ENCODE measurements at places on chromosomes 7 and 10.

DNA sequence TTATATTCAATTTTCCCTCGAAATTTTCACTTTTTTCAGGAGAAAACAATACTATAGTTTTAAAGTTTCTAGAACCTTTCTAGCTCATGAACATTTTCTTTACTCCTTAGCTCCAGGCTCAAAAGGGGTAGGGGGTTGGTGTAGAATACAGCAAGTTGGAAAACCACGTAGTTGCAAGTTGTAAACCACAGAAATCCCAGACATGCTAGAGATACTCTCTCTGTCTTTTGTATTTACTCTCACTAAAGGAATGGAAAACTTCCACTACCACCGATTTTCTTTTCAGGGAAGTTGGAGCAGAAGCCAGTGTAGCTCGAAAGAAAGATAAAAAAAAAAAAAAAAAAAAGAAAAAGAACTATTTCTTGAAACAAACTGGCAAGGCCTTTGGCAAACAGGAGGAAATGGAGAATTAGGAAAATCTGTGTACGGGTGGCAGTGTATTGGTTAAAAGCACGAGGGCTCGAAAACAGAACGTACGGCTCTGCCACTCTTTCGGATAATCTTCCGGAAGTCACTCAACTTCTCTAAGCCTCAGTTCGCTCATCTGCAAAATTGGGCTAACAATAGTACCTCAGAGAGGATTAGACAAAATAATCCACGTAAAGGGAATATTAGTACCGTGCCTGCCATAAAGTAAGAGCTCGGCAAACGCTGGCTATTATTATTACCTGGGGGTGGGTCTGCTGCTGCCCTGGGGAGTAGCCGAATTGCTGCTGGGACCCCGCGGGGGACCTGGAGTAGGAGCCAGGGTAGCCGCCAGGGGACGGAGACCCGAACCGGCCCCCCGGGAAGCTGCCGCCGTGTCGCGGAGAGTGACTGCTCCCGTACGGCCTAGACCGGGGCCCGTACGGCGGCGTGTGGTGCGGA is 628 bp downstream of the MPLKIP start:
- DNase-seq, result no peak

- DNase-seq, result no peak
Measured at GRCh38 chr7:134362587-134363483, 46.1 kb upstream of the SLC35B4 start.

DNA sequence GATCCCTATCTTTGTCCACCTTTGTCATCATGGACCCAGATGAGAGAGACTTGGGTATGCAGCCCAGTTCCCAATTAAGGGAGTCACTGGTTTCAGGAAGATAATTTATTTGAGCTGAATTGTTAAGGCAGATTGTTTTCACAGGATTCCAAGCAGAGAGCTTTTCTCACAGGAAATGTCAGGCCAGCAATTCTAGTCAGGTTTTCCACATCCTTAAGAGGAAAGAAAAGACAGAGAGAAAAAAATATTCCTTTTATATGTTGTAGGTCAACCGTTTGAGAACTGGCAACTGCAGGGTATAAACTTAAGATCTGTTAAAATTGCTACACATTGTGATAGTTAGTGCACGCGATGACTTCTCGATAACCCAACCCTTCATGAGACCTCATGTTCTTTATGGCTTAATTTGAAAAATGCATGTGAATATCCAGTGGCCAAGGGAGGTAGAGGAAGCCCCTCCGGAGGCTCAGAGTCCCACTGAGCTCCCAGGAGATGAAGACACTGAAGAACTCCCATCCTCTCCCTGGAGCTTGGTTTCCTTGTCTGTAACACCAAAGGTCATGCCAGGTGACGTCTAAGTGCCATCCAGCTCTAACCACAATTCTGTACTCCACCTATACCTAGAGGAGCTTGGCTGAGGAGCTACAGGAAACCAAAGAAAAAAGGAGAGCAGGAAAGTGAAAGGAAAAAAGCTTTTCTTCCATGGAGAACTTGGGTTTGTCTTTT is 45.6 kb downstream of the MINDY4 start:
- no peak for DNase-seq

DNA sequence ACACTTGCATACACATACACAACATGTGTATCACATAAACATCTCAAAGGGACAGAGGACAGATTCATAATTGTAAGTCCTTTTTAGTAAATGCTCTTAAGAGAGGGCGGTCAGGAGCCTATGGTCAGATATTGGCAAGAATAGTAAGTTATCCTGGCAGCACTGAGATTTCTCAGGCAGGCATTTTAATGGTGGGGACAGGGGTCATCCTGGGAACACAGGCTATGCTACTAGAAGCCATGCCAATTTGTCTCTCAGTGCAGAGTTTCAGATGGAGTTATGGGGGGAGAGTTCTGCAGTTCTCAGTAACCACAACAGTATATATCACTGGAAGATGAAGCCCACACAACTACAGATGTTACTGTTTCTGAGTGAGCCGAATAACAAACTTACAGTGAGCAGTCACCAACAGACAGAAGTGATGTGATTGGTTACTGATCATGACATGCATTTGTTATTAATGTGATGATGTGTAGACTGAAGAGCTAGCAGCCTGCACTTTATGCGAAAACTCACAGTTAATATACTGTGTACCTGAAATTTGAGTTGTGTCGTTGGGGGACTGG is 16.4 kb downstream of the ZNF487 start:
- DNase-seq, result no peak

- no peak for DNase-seq
Measured at GRCh38 chr10:75616076-75616475, 184.7 kb downstream of the LRMDA start.

DNA sequence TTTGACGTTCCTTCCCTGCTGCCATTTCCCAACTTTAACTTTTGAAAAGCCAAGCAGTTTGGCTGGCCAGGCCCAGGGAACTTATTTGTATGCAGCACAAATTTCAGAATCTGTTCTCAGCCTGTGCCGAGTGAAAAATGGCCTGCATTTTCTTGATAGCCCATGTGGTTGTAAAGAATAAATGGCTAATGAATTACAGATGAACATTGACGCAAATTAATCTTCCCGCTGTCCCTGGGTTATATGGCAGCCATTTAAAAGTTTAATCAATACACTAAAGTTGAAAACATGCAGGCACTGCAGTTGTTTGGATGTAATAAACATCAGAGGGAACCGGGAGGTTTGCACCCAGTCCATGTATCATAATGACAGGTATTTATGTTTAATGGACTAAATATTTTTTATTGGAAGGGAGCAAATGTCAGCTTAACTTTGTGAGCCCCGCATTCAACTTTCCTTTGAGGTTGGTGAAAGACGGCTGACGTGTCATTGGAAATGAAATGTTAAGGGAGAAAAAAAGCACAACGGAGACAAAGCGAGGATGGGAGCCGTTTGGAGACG is 1092.4 kb downstream of the LRMDA start:
- DNase-seq, result no peak

- no peak for DNase-seq
Measured at GRCh38 chr7:64863969-64864368, 39.1 kb upstream of the ZNF273 start.

- no peak for DNase-seq
Measured at GRCh38 chr10:113128450-113129070, 178.5 kb downstream of the TCF7L2 start.

DNA sequence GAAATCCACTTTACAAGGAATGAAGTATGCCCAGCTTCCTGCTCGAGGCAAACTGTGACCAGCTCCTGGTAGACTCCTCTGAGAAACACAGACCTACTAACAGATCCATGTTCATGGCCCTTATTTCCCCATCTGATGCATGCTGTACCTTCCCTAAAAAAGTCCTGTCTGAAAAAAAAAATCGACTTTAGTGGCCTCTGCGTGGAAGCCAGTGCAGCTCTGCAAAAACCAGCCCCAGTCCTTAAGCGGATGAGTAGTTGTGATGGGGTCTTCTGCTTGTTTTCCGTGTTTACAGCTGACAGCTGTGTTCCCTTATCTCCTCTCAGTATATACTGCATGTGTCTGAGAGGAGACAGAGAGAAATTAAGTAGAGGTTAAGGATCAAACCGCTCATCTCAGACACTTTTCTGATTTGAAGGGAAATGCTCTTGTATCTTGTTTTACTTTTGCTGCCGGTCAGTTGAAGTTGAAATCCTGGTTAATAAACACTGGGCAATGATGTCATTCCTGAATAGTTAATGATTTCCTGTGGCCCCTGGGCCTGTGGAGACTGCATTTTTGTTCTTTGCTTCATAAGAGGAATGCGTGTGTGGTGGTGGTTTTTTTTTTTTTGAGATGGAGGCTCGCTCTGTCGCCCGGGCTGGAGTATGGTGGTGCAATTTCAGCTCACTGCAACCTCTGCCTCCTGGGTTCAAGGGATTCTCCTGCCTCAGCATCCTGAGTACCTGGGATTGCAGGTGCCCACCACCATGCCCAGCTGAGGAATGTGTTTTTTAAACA is 67.6 kb downstream of the DOCK1 start:
- no peak for DNase-seq

- DNase-seq, result no peak
Measured at GRCh38 chr7:28338041-28338440, 74.3 kb upstream of the CREB5 start.

DNA sequence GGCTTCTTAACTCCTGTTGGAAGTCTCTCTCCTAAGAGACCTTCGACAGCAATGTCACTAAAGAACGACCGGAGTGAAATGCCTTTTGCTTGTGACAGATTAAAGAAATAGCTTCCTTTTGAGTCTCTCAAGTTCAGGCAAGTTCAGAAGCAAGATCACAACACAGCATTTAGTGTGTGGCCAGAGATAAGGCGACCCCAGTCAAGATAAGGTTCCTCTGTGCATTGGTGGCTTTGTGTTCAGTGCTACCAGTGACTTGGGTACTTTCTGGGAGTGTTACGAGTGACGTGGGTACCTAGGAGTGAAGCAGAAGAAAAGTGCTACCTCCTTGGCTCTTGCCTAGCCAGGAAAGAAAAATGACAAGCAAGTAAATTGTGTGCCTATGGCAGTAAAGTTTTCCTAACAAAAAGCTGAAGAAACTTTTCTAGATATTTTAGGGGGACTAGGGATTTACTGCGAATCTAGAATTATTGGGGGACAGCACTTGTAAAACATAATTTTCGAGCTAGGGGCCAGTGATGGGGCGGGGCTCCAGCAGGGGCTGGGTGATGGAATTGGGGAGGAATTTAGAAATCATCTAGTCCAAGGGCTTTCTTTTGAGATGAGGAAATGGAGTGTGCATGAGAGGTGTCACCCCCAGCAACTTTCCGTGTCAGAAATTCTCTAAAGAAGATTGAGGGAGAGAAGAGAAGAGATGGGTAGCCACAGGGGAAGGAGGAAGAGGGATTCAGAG is 191.9 kb upstream of the LYZL2 start:
- DNase-seq, result no peak

DNA sequence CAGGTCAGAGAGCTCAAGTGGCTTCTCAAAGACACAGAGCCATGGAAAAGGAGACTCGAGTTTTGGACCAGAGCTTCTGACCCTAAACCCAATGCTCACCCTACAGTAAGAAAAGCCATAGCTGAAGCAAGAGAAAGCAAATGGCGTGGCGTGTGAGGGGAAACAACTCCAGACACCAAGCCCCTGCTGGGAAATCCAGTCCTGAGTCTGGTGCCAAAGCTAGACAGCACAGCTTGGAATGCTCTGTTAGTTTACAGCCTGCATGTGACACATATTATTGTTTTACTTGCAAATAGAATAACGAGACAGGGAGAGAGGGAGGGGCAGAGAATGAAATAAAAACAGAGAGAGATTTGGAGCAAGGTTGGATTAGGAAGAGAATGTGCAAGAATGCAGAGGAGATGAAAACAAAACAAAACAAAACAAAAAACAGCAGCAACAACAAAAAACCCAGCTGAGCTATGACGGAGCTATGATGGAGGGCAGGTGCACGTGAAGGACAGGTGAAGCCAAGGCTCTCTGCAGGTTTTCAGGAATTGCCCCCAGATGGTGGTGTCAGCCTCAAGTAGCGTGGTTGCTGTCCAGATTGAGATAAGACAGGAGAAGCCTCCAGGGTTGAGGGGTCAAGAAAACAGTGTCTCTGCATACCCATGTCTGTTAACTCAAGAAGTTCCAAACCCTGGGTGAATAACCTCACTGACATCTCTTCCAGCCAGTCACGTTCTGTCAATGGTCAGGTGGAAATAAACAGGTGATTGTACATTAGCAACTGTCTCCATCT is 69.7 kb upstream of the LRRC18 start:
- DNase-seq, result no peak

GRCh38 chr7:26329520-26330255 is 38.0 kb downstream of the SNX10 start:
- DNase-seq, result no peak

- no peak for DNase-seq
Measured at GRCh38 chr10:86540016-86540415, 18.4 kb upstream of the WAPL start.

- DNase-seq, result no peak
Measured at GRCh38 chr10:36778651-36779050, 346.7 kb upstream of the ANKRD30A start.

- DNase-seq, result no peak
Measured at GRCh38 chr7:568031-568951, 48.6 kb upstream of the PDGFA start.

GRCh38 chr7:47771336-47771989 is 176.8 kb downstream of the PKD1L1 start:
- no peak for DNase-seq

- DNase-seq, result peak; percentile 99
Measured at GRCh38 chr10:74418285-74418872, 267.4 kb downstream of the ADK start.

GRCh38 chr7:128791972-128792327 is 182 bp downstream of the CCDC136 start:
- DNase-seq, result no peak

DNA sequence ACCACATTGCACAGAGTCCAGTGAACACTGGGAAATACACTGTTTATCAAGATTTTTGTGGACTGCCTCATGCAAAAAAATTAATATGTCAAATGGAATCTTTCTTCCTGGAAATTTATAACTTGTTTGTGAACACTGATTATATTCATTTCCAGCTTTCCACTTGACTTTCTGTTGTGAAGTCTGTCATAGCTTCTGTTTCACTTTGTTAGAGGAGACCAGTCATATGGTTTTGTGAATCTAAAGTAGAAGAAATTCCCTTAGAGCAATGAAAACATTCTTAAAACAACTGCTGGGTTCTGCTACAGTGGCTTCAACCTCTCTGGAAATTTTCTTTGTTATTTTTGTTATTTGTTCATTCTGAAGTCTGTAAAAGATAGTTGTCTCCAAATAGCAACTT is 349.5 kb upstream of the NFE2L3 start:
- DNase-seq, result no peak

DNA sequence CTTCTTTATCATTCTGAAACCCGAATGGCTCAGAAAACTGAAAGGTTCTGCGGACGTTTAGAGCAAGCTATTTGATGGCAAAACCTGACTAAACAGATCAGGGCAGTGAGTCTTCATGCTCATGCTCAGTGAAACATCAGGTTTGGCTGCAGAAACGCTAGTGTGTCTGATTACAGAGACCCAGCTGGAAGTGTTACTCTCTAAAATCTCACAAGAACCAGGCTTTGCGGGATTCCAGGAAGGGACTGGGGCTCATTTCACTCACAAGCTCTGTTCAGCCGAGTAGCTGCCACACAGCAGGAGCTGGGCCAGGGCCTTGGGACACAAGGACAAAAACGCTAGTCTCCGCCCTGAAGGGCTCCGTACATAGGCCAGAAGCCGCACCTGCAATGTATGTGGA is 2.9 kb downstream of the PITRM1 start:
- no peak for DNase-seq

- DNase-seq, result no peak
Measured at GRCh38 chr7:151756076-151756731, 120.7 kb downstream of the PRKAG2 start.

Measured in NCI-H1694 treated with DMSO at 0.1 percent for 48 hours (cell line).